Naive thymus-derived CD8-positive, alpha-beta T cell (primary cell): ENCODE measurements at places on chromosomes 6 and 20. TPM values are rescaled to one million over a fixed set of nuclear protein-coding genes. Genes with fewer than 3 reads are reported as not detected.

TOP1 gene
- 48.3 TPM for total RNA-seq

TBXT gene
- not detected for total RNA-seq

HLA-DPA1 gene
- total RNA-seq, result 35.9 TPM

CLVS2 gene
- total RNA-seq, result not detected

DNA sequence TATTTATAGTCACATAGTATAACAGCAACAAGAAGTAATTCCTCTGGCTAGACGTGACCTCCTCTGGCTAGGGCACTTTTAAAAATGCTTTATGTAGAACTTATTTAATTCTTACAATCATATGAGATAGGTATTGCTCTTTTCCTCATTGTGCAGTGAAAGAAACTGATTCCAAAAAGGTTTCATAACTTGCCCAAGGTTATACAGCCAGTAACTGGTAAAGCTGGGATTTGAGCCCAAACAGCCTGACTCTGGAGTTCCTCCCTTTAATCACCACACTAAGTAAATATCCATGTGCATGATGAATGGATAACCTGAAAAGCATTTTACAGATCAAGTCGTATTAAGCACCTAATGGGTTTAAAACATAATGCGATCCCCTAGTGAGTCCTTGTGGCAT is 214.6 kb downstream of the PRL start:
- DNase-seq, result no peak

DNA sequence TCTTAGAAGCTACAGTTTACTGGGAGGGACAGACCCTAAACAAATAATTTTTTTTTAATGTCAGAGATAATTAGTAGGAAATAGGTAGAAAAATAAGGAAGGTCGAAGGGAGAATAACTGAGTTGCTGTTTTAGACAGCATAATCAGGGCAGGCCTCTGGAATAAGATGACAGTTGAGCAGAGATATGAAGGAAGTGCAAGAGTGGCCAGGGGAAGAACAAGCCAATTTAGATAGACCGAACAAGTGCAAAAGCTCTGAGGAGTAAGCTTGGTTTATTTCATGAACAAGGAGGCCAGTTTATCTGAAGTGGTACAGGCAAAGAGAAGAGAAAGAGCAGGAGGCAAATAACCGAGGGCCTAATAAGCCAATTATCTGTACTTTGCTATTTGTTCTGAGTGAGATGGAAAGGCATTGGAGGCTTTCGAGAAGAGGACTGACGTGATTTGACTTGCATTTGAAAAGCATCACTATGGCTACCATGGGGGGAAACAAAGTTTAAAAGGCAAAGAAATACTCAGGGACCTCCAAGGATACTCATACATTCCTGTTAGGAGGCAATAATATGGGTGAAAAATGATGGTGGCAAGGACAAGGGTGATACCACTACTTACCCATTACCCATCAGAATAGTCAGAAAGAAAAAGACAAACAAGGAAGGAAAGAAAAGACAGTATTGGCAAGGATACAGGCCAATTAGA is 19.7 kb downstream of the PROCR start:
- no peak for DNase-seq

- DNase-seq, result no peak
These were observed 26.0 kb upstream of the SLC22A23 start for GRCh38 chr6:3482869-3483268.

DNA sequence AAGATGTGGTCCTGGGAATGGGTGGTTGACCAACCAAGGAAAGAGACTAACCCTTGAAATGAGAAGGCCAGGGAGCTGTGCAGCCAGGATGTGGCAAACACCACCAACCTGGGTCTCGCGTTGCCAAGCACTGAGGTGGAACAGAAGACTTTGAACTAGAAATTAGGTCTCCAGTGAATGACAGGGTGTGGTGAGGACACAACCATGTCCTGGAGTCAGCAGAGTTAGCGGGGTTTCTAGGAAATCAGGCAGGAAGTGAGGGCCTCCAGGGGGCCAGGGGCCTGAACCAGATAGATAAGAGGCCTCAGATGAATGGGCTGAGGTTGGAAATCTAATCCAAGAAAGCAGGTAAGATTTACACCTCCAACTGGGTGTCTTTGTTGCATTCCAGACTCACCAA is 353.3 kb upstream of the ARID1B start:
- no peak for DNase-seq

DNA sequence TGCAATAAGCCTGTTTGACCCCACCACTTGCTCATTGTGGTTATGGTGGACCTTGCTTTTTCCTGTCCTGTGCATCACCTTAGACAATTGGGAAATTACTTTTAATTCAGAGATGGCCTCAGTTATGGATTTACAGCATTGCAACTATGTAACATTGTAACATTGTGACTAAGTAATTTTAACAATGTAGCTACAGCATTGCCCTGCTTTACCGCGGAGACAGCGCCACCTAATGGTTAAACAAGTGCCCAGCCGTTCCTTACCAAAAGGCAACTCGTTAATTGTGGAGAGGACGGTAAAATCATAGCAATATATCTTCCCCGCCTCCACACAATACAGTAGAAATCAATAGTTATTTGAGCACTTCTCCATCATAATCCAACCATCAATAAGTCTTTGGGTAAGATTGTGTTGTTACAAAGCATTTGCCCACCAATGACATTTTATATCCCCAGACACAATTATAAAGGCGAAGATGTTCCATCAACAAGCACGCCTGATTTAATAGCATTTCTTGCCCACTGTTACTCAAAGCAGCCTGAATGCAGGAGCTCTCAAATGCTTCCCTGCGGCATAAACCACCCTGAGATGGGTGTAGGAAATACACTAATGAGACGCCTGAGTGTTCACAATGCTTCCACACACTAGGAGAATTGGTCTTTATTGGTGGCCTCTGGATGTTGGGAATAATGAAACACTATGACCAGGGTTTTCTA is 93.7 kb downstream of the PROKR2 start:
- peak; percentile 43 for DNase-seq

DNA sequence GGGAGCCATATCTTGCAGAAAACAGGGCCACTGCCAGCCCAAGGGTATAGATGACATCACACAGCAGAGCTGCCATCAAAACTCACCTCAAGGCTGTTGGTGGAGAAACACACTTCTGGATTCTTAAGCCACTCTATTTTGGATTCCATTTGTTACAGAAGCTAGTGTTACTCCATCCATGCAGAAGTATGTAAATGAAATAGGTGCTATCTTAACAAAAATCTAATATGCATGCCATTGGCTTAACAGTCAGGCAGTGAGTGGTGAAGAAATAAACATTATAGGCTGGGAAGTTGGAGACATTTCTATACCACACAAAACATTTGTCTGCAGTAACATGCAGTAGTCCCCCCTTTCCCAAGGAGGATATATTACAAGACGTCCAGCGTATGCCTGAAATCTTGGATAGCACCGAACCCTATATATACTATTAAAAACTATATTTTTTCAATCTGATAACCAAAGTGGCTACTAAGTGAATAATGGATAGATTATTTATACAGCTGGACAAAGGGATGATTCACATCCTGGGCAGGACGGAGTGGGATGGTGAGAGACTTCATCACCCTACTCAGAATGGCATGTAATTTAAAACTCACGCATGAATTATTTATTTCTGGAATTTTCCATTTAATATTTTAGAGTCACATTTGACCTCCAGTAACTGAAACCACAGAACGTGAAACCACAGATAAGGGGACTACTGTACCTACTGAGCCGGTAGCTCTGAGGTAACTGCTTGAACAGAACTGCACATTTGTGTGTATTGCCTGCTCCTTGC is 160.0 kb upstream of the PLN start:
- no peak for DNase-seq

DNA sequence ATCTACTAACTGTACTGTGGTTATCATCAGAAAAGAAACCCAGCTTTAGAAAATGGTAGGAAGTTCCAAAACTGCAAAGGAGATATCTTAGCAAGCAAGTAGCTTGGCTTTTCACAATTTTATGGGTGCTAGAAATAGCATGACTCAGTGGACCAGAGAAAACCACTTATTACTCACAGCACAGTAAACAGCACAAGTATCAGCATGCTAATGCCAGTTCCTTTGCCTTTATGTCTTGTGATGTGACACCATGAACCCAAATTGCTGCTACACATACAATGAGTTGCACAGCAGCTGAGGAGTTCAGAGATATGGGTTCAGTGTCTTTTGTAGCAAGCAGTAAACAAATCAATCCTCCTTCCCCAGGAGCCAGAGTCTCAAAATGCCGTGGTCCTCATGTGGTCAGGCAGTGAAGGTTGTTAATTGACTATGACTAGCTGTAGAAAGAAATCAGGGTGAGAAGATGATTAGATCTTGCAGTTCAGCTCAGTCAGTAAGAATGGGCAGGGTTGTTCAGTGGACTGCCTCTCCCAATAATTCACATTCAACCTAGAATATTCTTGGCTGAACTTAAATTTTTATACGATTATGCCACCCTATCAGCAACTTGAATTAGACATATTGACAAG is 73.3 kb downstream of the OPRM1 start:
- DNase-seq, result no peak
